ENCODE measurements at places on chromosomes 16 and 17.

DNA sequence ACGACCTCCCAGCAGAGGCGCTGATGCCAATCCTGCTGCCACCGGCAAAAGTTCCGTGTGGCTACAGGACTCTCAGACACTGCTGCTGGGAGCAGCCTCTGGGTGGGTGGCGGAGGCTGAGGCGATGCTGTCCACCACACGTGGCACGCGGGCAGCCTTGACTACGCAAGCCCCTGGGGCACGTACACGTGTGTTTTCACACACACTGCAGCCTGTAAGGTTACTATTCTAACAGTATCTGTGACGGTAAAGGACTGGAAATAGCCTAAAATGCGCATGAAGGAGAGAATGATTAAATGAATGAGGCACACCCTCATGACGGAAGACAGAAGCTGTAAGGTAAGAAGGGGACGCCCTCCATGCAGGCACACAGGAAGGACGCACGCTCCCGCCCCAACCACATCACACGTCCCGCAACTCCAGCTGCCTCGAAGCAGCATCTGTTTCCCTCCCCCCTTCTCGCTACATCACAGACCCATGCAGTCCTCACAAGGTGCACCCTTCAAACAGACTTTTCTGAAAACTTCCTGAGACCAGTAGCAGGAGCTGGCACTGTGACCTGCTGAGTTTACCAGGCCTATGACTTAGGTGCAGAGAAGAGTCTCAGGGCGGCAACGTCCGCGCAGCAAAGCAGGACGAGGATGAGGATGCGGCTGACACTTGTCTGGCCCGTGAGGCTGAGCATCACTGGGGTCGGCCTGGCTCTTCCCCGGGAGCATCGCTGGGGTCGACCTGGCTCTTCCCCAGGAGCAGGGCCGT lies 28.7 kb upstream of the FASN start:
- no peak for DNase-seq

GRCh38 chr17:43219746-43220380 lies 8.2 kb downstream of the TMEM106A start:
- DNase-seq, result no peak

DNA sequence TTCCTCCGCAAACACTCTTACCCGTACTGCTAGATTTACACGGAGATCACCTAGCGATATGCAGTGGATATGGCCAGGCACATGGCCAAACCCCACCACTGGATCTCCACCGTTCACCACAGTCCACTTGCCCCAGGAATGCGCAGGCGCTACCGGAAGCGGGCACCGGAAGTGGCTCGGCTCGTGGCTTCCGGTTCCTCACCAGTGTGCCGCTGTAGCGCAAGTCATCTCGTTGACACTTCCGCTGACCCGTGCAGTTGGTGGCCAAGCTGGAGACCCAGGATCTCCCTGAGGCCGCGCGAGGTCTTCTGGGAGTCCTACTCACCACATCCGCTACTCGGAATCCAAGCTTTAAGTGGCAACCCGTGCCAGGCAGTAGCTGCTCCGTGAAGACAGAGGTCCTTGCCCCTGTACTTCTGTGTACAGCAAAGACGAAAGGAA lies 11.5 kb downstream of the ZNF597 start:
- DNase-seq, result no peak

DNA sequence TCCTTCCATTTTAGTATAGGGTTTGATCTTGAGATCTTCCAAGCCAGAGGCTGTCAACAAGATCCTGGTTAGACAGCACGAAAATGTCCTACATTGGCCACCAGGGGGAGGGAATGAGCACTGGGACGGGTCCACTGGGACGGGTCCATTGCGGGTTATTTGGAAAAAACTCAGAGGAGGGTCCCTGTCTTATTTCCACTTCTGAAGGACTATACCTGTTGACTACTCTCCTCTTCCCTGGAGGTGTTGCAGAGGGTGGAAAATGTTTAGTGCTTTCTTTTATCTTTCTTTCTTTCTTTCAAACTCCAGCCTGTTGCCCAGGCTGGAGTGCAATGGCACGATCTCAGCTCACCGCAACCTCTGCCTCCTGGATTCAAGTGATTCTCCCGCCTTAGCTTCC lies 2.5 kb downstream of the TTLL6 start:
- DNase-seq, result peak; percentile 46

GRCh38 chr17:48543107-48543853 lies 1.6 kb downstream of the HOXB2 start:
- DNase-seq, result peak; percentile 74

- DNase-seq, result no peak
These were observed 4.8 kb downstream of the IGFALS start for GRCh38 chr16:1788708-1789100.

GRCh38 chr17:35161281-35161761 lies 13.7 kb downstream of the UNC45B start:
- DNase-seq, result no peak

GRCh38 chr17:73748508-73748907 lies 104.3 kb upstream of the SDK2 start:
- DNase-seq, result peak; percentile 90

DNA sequence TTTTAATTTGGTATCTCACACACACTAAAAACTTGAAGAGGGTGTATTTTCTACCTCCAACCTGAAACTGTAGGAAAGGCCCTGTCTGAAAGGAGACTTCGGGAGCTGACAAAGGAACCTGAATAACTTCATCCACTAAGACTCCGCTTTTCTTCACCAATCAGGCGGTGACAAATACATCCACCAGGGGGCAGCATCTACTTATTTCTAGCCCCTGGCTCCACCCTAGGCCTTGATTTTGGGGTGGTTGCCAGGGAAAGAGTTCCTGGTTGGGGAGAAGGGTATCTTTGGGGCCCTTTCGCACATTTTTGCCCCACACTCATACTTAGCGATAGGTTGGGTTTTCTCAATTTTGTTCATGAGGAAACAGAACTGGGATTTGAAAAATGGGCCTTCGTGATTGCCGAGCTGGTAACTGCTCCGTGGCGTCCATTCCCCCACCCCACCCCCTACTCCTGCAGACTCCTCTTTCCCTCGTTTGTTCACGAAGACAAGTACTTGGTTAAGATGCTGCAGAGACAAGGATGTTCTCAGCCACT lies 4.8 kb upstream of the ARL4D start:
- DNase-seq, result peak; percentile 89

GRCh38 chr16:72588551-72588950 lies 416.6 kb upstream of the PMFBP1 start:
- DNase-seq, result no peak
